EH (cell line): ENCODE measurements at places on chromosomes 3 and 15.

GRCh38 chr15:37824717-37825382 lies 109.6 kb upstream of the TMCO5A start:
- DNase-seq = peak; percentile 95

- DNase-seq = peak; percentile 45
Measured at GRCh38 chr15:32871883-32872282, 154.1 kb downstream of the GREM1 start.

- peak; percentile 47 for DNase-seq
Measured at GRCh38 chr3:139937674-139938279, 2.8 kb downstream of the CLSTN2 start.

DNA sequence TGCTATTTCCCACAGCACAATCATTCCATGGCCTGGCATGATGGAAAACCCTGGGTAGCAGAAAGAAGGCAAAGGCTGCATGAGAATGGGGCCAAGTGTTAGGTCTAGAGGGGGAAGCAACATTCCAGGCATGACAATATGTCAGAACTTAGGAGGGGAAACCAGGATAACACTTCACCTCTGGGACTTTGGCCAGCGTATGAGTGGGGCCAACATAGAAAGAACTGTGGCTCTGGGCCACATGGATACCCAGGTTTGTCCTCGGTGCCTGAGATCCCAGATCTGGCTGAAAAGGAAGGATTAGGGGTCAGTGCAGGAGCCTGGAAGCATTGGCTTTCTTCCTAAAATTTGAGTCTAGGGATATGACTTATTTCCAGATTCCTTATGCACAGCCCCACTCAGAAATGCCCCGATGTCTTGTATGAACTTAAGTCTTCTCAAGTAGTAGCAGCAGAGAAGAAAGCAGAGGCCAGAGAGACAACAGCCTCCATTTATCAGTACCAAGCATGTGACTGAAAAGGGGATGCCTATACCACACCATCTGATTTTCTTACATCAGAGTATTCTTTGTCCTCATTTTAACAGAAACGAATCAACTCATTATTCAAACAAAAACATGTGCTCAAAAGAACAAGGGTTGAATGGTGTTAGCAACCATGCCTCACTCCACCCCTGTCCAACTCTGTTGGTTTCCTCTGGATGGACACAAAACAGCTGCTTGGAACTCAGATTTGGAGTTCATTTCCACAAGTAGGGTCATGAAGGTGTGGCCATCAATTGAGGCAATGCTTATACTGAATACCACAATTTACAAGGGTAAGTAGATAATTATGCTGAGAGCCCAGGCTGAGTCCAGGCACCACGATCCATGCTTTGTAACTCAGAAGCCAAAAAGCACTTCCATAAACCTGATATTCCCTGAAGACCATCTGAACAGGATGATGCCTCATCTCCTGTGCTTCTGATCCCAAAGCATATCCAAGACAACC lies 43.7 kb upstream of the NDUFB4 start:
- DNase-seq = no peak

- DNase-seq = peak; percentile 1
Measured at GRCh38 chr15:83613714-83614113, 40.2 kb upstream of the ADAMTSL3 start.

- DNase-seq = no peak
Measured at GRCh38 chr3:4835616-4836043, 143.6 kb upstream of the BHLHE40 start.

DNA sequence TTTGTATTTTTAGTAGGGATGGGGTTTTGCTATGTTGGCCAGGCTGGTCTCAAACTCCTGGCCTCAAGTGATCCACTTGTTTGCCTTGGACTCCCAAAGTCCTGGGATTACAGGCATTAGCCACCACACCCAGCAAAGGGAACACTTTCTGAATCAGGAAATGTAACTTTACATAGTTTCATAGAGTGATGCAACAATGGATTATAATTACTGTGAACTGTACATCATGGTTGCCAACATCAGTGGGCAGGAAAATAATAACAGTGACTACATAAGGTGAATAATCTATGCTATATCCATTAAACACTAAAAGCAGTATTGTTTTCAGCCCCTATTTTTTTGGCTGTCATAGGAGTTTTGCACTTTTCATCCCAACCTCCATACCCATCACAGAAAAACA lies 5.0 kb upstream of the KPNA1 start:
- DNase-seq = peak; percentile 19

DNA sequence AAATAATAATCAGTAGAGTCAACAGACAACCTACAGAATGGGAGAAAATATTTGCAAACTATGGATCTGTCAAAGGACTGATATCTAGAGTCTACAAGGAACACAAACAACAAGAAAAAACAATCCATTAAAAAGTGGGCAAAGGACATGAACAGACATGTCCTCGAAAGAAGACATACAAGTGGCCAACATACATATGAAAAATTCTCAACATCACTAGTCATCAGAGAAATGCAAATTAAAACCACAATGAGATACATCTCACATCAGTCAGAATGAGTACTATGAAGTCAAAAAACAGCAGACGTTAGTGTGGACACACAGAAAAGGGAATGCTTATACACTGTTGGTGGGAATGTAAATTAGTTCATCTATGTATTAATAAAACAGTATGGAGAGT lies 33.7 kb downstream of the SLC2A2 start:
- DNase-seq = peak; percentile 60

GRCh38 chr3:20079621-20080020 lies 39.4 kb downstream of the KAT2B start:
- DNase-seq = no peak

DNA sequence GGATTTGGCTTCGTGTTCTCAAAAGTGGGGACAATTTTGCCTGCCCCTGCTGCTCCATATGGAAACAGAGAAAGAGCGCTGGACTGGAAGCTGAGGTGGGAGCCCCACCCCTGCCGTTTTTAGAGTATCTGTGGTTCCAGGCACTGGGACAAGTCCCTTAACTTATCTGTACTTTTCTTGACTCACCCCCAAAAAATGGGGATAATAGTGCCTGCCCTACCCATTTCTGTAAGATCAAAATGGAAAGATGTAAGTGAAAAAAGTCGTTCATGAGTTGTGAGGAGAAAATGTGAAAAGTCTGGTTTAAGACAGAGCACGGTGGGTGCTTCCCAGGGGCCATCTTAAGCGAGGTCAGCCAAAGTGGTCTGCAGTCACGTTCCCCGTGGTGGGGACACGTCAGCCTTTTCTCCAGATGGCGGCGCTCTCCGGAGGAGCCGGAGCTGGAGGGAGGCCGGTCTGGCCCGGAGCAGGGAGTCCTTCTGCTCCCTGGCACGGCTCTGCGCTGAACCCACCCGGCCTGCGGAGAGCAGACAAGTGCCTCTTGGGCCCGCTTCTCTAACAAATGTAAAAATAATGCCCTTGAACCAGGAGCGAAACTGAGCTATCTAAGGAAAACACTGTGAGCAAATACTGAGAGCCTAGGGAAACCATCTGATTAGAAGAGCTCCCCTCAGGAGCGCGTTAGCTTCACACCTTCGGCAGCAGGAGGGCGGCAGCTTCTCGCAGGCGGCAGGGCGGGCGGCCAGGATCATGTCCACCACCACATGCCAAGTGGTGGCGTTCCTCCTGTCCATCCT lies at the start of gene CLDN18:
CLDN18 (plus strand) TSS at position 690 of the 797 bp plus-strand sequence; CDS start at position 751, 61 bp downstream.
- DNase-seq = no peak

DNA sequence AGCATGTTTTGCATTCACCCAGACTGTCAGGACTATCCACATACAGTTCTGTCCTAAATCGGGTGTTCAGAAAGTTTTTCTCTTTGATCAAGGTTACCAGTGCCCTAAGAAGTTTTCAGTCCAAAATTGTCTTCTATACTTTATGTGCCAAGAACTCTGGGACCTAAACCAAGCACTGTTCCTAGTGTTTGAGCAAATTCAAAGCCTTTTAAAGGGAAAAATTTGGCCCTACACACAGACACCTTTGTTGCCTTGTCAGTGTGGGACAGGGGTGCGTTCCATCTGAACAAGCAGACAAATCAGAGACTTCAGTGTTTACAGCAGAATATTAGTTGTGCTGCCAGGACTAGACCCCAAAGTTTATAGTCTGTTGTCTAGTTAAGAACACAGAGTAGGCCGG lies 50.6 kb downstream of the DGKG start:
- DNase-seq = no peak

GRCh38 chr15:100194996-100195395 lies 146.8 kb downstream of the ADAMTS17 start:
- no peak for DNase-seq

DNA sequence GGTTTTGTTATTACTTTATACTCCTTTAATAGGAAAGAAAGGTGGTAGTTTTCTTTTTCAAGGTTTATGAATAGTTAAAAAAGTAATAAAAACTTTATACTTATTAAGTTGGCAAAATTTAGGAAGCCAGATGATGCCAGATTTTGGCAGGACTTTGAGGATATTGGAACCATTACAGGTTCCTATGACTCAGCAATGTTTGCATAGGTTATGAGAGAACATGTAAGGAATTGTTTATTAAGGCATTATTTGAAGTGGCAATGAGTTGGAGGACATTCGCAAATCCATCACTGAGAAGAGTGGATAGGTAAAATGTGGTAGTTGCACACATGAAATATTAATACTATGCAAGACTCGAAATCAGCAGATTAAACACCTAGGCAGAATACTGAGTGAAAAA lies 29.9 kb downstream of the CDAN1 start:
- DNase-seq = peak; percentile 15

GRCh38 chr3:101050866-101051265 lies 57.6 kb upstream of the ABI3BP start:
- no peak for DNase-seq

DNA sequence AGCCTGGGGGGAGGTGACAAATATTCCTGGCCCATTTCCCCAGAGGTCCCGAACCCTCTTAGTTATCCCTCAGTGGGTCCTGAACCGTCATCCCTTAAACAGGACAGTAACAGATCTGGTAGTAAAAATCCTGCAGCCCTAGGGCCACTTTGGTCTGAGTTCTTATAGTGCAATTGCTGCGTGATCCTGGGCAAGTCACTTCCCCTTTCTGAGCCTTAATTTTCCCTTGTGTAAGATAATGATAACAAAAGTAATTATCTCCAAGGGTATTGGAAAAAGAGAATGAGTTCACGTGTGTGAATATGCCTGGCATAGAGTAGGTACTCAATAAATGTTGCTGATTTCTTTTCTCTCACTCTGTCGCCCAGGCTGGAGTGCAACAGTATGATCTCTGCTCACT lies 2.9 kb upstream of the JAGN1 start:
- DNase-seq = no peak

DNA sequence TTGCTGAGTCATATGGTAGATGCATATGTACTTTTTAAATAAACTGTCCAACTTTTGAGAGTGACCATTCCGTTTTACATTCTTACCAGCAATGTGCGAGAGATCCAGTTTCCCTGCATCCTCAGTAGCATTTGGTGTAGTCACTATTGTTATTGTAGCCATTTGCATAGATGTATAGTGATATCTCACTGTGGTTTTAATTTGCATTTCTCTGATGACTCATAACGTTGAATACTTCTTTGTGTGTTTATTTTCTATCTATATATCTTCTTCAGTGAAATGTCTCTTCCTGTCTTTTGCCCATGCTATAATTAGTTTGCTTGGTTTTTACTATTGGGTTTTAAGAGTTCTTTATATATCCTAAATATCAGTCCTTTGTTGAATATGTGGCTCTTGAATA lies 255.7 kb upstream of the GRM7 start:
- no peak for DNase-seq

- peak; percentile 79 for DNase-seq
Measured at GRCh38 chr3:112813723-112814171, 32.9 kb downstream of the CD200R1L start.

DNA sequence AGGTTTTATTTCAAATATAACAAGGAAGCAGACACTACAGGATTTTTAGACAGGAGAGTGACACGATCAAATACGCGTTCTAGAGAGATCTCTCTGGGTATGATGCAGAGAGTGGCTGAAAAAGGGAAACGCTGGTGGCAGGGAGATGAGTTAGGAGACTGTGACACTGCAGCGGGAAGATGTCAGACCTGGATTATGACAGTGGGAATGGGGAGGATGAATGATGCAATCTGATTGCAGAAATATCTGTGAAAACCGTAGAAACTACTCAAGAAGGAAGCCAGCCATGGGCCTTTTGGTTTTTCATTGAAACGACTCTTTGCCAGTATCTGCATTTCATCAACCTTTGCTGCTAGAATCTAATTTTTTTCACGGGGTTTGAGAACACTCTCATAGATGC lies 157.9 kb downstream of the FAM43A start:
- no peak for DNase-seq

DNA sequence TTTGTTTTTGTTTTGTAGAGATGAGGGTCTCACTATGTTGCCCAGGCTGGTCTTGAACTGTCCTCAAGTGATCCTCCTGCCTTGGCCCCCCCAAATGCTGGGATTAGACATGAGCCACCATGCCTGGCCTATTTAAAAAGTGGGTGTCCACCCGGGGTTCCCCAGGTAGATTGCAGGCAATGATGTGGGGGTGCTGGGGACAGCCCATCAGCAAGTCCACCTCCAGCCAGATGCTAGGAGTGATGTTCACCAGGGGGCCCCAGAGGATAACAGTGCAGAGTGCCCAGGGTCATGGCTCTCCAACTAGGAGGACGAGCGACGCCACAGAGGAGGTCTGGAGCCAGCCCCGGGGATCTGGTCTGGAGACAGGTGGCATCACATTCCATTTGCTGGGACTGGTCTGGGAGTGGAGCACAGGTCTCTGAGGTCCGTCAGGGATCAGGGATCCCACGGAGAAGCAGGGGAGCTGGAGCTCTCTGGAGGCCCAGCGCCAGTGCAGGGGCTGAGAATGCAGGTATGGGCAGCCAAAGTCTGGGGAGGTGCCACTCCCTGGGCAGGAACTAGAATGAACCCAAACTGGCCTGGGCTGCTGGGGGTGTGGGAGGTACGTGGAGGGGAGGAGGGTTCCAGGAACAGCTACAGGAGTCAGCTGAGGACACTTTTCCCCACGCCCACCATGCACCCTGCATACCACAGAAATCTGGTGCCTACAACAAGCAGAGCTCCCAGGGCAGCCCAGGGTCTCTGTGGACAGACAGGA lies 51.2 kb upstream of the PCSK6 start:
- no peak for DNase-seq

GRCh38 chr15:72827226-72827625 lies 43.7 kb upstream of the ADPGK start:
- DNase-seq = no peak

- DNase-seq = peak; percentile 93
Measured at GRCh38 chr15:67148196-67148701, 82.8 kb downstream of the SMAD3 start.

- DNase-seq = no peak
Measured at GRCh38 chr3:114760679-114761078, 386.4 kb downstream of the ZBTB20 start.

DNA sequence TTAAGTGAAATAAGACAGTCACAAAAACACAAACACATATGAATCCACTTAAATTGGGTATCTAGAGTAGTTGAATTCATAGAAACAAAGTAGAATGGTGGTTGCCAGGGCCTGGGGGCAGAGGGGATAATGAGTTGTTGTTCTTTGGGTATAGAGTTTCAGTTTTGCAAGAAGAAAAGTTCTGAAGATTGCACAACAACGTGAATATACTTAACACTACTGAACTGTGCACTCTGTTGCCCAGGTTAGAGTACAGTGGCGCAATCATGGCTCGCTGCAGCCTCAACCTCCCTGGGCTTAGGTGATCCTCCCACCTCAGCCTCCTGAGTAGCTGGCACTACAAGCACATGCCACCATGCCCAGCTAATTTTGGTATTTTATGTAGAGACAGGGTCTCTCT lies 14.9 kb downstream of the GRAMD2A start:
- DNase-seq = peak; percentile 43

GRCh38 chr3:59381282-59381681 lies 331.5 kb upstream of the CFAP20DC start:
- DNase-seq = no peak
